ENCODE measurements at places on chromosomes 4 and X.
A peak's percentile ranks its signal among the peaks of the same experiment; 100 is the strongest.

GRCh38 chr4:182091128-182091527, 152.1 kb upstream of the TENM3 start:
- no peak for DNase-seq

DNA sequence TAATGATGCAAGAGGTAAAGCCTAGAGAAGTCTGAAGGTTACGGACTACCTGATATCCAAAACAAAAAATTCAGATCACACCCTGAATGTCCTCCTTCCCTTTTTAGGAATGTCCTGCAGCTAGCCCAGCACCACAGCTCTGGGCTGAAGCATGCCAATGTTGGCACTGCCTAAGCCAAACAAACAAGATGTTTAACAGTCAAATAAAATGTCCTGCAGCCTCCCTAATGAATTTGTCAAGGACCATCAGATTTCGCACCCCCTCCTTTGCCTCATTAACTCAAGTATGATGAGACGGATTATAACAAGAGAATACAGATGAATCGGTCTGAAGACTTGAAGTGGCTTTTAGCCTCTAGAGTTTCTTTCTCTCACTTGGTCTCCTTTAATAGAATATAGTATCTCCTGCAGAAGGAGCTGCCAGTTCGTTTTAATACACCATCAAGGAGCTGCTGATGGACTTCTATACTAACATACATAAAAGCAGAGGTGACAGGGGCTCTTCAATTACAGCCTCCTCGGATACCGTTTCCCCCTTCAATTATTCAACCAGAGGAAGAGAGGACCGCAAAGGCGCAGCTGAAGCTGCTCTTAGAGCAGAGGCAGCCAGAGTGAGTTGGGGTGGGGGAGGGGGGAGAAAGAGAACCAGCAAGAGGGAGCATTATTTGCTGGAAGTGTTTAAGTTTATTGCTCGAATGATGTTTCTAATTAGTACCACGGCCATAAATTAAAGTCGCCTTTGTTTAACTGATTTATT, 3.0 kb upstream of the MAB21L2 start:
- no peak for DNase-seq

DNA sequence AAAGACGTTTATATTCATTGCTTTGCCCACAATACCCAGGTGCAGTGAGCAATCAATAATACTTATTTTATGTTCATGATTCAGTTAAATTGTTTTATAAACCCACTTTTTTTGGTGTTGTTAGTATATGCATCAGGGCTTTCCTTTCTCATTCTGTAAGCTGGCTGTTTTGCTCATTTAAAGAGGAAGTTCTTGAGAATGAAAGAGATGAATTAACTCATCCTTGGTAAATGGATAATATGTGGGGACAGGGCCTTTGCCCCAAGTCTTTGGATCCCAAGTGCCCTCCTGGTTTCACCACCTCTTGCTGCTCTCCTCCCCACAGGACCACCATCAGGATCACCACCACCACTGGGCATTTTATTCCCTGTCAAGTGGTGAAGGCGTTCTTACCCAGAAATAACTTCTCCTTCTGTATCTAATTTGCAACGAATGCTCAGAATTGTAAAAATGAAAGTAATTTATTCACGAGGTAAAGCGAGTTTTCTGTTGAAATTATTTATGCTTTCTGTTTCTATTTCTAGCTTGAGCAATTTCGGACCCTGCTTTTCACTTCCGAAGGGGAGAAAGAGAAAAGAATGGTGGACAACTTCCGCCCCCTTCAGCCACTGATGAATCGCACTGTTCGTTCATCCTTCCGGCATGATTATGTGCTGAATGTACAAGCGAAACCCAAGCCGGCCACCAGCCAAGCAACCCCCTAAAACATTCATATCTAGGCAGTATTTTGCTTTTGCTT, 8.2 kb upstream of the ZRSR2 start:
- DNase-seq = no peak

GRCh38 chrX:25597551-25597950, 540.6 kb upstream of the MAGEB18 start:
- DNase-seq = no peak

- no peak for DNase-seq
Observed at GRCh38 chr4:169397762-169398161, 127.0 kb upstream of the SH3RF1 start.

DNA sequence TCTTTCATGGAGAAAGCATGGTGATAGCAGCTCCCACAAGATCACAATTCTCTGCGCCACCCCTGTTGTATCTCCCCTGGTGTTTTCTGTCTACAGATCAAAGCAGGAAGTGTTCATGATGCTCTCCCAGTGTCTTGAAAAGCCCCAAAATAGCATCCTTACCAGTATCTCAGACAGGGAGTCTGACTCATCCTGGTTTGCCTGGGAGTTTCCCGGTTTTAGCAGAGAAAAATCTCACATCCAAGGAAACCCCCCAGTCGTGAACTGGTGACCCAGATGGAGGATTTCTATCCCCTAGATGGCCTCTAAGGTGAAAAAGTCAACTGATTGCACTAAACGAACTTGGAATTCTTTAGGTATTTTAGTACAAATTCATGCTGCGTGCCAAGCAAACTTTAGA, 64.3 kb upstream of the NR0B1 start:
- no peak for DNase-seq

DNA sequence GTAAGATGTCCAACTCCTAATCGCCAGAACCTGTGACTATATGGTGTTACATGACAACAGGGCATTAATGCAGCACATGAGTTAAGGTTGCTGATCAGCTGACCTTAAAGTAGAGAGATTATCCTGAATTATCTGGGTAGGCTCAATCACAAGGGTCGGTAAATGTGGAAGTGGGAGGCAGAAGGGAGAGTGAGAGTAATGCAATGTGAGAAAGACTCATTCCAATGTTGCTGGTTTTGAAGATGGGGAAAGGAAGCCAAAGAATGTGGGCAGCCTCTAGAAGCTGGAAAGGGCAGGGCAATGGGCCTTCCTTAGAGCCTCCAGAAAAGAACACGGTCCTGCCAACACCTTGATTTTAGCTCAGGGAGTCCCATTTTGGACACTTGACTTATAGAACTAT, 67.4 kb downstream of the STX18 start:
- DNase-seq = no peak

DNA sequence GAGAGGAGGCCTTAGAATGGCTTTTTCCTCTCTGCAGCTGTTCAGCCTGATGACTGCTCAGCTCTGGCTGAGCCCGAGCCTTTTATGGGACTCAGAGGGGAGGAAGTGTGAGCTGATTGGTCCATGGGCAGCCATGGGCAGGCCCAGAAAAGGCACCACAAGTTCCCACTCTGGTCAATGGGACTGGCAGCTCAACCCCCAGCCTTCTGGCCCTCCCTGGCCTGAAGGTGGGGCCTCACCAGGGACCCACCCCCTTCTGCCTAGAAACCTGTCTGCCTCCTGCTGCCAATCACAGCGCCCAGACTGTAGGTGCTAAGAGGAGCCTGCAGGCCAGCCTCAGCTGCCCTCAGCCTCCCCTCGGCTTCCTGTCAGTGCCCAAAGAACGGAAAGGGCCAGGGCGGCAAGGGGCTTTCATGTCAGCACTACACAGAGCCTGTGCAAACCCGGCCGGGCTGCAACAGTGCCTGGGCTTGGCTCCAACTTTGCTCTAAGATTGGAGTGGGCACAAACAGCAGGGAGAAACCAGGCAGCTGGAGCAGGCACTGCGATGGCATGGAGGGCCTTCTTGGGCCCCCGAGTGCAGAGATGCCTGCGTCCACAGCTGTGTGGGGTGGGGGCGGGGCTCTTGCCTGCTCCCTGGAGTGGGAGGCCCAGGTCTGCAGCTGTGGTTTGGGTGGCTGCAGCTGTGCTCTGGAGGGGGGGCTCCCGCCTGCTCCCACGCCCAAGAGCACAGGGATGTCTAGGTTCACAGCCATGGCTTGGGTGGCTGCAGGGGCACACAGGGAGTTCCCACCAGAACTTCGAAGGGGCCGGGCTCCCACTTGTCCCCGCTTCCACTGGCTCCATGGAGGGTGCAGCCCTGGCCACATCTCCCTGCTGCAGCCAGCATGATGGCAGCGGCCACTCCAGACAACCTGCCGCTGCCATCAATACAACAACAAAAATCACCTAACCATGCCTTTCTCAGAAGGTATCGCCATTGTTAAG, 92.6 kb downstream of the NXF2 start:
- DNase-seq = peak; percentile 29

DNA sequence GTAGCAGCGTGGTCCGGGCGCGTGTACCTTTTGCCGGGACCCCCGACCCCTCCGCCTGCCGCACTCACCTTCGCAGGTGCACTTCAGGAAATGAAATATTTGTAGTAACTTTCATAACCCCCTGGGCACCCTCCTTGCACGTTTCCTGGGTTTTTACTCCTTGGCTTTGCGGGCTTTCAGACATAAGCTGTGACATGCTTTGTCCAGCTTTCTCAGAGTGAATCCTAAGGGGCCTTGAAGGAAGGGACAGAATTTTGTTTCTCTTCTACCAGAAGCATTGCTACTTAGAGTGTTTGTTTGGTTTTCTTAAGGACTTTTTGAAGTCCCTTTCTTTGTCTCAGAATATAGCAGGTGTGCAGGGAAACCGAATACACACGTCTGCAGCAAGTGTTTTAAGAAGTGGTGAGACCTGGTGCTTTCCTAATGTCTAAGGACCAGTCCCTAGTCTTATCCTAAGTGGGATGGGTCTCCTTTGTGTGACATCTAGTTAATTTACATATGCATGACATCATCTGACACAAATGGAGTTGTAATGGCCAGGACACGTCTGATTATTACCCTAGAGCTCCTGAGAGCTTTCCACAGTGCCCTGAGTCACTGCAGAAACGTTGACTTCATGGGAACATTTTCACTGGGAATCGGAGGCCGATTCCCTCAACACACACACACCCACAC, 1.3 kb downstream of the FAM149A start:
- DNase-seq = no peak

GRCh38 chrX:46607916-46608315, 34.4 kb downstream of the CHST7 start:
- DNase-seq = no peak

- DNase-seq = no peak
Observed at GRCh38 chr4:187236209-187236890, 512.7 kb upstream of the FAT1 start.

DNA sequence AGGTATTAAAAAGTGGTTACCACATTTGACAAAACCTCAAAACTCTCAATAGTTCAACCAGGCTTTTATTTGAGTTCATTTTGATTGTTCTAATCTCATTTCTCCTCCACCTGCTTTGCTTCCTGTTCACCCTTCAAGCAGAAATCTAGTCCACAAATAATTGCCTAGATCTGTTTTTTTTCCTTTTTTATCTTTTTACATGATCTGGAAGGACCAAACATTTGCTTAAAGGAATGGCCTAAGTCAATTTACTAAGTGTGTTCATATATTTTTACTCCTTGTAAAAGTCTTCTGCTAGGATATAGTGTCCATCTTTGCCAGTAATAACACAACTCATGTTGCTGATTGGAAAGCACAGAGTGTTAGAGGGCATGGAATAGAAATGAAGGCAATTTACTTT, 26.2 kb upstream of the VEGFD start:
- no peak for DNase-seq

GRCh38 chr4:87567191-87567590, 38.0 kb upstream of the SPARCL1 start:
- no peak for DNase-seq

GRCh38 chr4:99710681-99711345, 53.2 kb upstream of the C4orf54 start:
- no peak for DNase-seq

DNA sequence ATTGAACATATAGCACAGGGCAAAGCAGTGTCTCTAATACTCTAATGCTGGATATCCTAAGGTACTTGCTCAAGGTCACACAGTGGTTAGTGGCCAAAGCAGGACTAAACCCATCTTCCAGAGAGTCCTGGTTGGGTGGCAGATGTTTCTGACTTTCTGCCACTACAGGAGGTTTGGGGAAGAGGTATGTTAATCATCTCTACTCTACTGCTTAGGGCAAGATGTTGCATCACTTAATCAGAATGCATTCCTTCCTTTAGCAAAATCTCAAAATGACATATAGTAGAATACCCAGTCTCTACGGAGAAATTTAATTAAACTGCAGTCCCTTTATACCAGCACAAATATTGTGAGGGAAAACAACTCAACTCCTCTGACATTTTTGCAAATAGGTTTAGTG, 190.7 kb upstream of the FAM241A start:
- DNase-seq = no peak

- DNase-seq = no peak
Observed at GRCh38 chrX:3532581-3533085, 180.8 kb downstream of the PRKX start.

DNA sequence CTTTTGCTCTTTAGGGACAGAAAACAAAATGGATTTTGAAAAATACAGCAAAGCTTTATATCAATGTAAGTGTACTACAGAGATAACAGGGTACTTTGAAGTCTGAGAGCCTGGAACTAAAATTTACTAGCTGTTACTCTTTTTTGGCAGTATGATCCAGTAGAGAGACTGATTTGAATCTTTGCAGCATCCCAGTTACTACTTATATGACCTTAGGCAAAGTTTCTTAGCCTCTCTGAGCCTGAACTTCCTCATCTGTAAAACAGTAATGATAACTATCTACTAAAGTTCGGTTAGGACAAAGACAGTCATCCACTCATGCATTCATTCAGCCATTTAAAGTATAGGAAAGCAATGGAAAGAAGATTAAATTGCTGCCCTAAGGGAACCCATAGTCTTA, 10.1 kb downstream of the BRWD3 start:
- DNase-seq = no peak

- DNase-seq = no peak
Observed at GRCh38 chrX:95950679-95951078, 734.0 kb upstream of the DIAPH2 start.

GRCh38 chr4:17583276-17583675, 6.3 kb downstream of the LAP3 start:
- no peak for DNase-seq

DNA sequence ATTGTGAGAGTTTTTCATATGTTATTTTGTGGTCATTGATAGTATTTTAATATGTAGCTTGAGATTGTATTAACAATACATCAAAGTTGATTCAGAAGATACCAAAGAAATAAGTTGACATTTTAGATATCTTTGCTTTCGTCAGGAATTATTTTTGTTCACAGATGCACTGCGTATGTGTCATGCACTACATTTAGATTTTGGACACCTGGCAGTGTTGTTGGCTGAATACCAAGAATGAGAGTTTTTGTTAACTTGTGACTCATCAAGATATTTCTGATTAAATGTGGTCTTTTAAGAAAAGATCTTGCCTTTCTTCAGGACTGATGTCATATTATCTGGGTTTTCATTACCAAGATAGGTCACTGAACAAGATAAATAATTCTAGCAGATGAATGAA, 633.4 kb downstream of the CENPC start:
- no peak for DNase-seq

DNA sequence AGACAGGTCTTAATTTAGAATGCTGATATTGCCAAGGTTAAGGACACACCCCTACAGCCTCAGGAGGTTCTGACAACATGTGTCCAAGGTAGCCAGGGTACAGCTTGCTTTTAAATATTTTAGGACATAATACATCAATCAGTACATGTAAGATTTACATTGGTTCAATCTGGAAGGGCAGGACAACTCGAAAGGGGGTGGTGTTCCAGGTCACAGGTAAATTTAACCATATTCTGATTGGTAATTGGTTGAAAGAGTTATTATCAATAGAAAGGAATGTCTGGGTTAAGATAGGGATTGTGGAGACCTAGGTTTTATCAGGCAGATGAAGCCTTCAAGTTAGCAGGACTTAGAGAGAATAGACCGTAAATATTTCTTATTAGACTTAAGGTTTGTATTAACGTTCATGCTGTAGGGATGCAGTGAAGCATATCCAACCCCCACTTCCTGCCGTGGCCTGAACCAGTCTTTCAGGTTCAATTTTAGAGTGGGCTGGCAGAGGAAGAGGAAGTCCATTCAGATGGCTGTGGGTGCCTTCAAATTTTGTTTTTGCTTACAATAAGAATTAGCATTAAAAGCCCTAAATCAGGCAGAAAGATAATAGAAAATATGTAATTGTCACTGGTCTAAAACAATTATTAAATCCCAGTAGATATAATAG, 136.5 kb upstream of the GALNTL6 start:
- DNase-seq = no peak
